ENCODE measurements at places on chromosomes 3 and 15.
A peak's percentile ranks its signal among the peaks of the same experiment; 100 is the strongest.

DNA sequence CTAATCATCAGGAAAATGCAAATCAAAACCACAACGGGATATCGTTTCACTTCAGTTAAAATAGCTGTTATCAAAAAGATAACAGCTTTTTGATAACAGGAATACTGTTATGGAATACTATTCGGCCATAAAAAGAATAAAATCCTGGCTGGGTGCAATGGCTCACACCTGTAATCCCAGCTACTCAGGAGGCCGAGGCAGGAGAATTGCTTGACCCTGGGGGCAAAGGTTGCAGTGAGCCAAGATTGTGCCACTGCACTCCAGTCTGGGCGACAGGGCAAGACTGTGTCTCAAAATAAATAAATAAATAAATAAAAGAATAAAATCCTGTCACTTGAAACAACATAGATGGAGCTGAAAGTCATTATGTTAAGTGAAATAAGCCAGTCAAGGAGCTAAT is 178.1 kb upstream of the TSC22D2 start:
- DNase-seq, result no peak

DNA sequence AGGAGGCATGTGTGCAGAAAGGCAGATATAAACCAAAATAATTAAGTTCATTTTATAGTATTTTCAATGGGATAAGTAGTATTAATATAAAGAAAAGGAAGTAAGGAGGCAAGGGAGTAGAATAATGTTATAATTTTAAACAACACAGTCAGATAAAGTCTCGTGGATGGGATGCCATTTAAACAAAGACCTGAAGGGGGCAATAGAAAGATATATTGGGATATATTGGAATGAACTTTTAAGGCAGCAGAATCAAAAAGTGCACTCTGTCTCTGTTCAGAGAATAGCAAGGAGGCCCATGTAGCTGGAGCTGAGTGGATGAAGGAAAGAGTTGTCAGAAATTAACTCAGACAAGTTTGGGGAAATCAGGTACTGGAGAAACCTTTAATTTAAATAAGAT is 158.7 kb downstream of the CGGBP1 start:
- no peak for DNase-seq

DNA sequence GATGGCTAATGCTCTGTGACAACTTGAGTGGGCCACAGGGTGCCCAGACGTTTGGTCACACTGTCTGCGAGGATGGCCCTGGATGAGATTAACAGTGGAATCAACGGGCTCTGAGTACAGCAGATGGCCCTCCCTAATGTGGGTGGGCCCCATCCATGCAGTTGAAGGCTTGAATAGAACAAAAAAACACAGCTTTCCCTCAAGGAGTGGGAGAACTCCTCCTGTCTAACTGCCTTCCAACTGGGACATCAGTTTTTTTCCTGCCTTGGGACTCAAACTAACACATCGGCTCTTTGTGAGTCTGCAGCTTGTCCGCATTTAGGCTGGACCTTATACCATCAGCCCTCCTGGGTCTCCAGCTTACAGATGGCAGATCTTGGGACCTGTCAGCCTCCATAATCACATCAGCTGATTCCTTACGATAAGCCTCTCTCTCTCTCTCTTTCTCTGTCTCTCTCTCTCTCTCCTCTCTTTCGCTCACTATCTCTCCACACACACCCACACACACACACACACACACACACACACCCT is 20.8 kb downstream of the FAM174B start:
- DNase-seq, result no peak

DNA sequence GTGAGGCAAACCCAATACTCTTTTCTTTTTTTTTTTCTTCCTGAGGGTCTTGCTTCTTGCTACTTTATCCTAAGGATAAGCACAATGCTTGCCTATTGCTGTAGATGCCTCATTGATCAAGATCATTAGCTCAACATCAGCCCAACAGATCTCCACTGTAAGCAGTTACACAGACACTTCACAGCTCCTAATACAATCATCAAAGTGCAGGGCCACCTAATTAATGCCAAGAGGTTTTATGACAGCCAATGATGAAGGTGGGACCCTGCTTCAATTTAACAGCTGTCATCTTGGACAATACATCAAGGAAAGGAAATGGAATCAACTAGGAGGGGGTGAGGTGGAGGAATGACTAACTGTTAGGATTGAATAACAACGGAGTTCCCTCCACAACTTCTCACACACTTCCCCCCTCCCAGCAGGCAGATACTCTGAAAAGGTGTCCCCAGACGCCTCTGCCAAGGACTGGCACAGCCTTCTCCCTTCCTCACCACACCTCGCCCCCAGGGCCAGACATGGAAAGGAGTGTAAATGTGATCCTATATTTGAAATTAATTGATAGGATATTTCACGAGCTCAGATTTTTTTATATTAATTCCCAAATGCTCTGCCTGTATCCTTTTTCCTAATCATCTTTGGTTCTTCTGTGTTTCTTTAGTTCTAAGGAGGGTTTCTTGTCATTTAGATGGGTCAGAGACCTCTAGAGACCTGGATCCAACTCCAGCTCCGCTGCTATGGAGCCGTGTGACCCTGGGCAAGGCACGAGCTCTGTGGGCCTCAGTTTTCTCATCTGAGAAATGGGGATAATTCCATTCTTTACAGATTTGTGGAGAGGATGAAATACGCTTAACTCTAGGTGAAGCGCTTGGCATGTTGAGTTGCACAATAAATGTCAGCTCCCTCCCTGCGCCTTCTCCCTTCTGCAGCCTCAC is 1.2 kb downstream of the DCLK3 start:
- DNase-seq, result no peak

DNA sequence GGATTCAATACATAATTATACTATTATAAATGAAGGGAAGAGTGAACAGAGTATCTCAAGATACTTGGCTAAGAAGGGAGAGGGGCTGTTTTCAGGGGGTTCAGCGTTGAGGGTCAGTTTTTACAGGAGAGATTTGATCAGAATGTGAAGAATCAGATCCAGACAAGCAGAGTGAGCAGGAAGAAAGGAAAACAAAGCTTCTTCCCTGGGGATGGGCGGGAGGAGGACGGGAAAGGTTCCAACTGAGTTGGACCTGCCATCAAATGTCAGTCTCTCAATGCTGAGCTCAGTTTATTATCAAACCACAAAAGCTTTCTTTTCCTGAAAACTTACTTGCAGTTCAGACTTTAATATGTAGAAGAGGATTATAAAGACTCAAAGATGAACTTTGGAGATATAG is 6.0 kb upstream of the MELTF start:
- DNase-seq, result no peak

- no peak for DNase-seq
Observed at GRCh38 chr3:167394003-167394402, 13.9 kb upstream of the ZBBX start.

DNA sequence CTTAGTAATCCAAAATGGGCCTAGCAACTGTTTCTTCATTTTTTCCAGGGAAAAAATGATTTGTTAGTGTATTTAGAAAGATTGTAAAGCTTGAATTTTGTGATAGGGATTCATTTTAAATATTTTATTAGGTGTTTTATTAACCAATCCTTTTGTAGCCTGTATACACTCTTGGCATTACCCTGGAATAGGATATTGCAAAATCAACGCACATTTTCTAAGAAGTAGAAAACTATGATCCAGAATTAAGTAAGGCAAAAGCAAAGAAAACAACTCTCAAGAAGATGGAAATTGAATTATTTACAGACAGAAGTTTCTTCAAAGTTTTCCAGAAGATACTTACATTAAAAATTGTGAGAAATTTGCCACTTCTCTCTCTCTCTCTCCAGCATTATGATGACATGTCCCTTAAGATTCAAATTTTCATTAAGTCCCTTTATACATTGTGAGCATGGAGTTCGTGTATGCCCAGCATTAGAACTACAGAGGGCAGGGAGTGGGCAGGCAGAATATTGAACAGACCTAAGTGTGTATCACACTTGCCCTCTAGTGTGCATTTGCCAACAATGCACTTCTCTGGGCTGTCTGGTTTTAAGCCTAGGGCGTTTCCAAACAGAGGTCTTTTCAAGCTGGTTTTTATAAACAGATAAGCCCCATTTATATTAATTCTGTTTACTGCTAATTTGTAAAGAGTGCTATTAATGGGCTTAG is 28.5 kb upstream of the CMSS1 start:
- no peak for DNase-seq

GRCh38 chr3:72618739-72619138 is 229.5 kb downstream of the SHQ1 start:
- no peak for DNase-seq

DNA sequence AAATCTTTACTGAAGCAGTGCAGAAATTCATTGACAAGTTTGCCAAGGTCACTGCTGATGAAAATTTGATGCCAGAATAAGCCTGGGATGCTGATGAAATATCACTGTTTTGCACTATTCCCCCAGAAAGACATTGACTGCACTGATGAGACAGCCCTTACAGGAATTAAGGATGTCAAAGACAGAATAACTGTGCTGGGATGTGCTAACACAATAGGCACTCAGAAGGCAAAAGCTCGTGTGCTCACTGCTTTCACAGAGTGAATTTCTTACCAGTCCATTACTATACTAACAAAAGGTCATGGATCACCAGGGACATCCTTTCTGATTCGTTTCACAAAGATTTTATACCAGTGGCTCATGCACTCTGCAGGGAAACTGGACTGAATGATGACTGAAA is 69.4 kb downstream of the MCF2L2 start:
- no peak for DNase-seq

DNA sequence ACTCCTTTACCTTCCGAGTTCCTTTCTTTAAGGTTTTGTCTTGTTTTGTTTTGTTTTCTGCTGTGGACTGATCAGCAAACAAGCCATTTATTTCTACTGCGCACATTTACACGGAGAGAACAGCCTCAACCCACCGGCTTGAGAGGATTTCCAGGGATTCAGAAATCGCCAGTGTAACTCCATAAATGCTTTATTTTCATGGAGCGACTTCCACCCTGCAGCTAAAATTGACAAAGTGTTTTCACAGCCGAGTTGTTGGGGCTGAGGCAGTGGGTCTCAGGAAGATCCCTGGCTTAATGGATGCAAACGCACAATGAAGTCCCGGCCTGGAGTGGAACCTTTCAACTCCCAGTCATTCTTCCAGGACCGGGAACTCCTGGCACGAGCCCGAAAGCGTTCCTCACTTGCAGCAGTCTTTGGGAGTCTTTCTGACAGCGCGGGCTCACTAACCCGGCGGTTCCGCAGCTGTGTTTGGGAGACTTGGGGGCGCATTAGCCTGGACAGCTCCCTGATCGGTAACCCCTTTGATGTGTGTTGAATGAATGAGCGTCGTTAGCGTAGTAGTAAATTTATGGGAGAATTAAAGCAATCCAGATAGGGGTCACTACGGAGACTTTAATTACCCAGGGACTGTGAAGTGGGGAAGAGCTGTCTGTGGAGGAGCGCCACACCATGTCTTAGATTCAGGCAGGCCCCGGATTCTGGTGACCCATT is 785 bp upstream of the MYRIP start:
- DNase-seq, result peak; percentile 0

DNA sequence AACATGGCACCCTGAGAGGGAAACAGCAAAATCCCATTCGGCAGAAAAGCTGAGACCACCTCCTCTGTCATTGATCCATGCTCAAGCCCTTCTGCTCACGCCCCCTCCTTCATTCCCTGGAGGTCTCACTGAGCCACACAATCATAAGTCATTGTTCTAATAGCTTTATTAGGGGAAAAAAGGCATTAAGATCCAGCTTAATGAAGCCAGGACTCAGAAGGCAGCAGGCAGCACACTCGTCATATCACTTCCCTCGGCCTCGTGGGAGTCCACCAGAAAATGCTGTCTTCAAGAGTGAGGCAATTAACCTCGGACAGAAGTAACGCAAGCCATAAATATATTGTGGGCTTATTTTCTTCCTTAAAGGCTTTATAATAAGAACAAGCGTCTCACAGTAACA is 153.9 kb upstream of the PPP2R3A start:
- DNase-seq, result no peak

- no peak for DNase-seq
Observed at GRCh38 chr3:122025296-122025695, 3.2 kb upstream of the ILDR1 start.

GRCh38 chr3:165753560-165753959 is 83.7 kb downstream of the BCHE start:
- no peak for DNase-seq

DNA sequence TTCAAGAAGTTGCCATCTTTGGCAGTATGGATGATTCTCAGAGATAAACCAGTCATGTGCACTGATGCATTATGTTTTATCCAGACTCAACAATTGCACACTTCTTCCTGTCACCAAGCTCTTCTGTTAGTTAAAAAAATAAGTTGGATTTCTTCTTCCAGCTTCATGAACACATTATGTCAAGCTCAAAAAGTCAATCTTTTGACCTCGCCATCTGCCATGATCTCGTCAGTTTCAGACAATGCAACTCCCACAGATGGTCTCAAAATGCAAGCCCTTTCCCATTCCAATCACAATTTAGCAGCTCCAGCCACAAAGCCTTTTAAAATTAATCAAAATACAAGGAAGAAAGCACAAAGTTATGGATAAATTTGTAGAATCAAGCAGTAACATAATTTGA is 42.8 kb downstream of the TFDP2 start:
- DNase-seq, result no peak

- no peak for DNase-seq
Observed at GRCh38 chr3:18425641-18426257, 610 bp upstream of the SATB1 start.

GRCh38 chr3:82940124-82940523 is 1178.7 kb upstream of the GBE1 start:
- no peak for DNase-seq

GRCh38 chr3:110165753-110166152 is 828.4 kb upstream of the DPPA4 start:
- no peak for DNase-seq

- DNase-seq, result no peak
Observed at GRCh38 chr3:114435386-114436115, 141.7 kb downstream of the TIGIT start.

GRCh38 chr15:29099131-29099880 is 170.3 kb downstream of the NSMCE3 start:
- DNase-seq, result no peak

DNA sequence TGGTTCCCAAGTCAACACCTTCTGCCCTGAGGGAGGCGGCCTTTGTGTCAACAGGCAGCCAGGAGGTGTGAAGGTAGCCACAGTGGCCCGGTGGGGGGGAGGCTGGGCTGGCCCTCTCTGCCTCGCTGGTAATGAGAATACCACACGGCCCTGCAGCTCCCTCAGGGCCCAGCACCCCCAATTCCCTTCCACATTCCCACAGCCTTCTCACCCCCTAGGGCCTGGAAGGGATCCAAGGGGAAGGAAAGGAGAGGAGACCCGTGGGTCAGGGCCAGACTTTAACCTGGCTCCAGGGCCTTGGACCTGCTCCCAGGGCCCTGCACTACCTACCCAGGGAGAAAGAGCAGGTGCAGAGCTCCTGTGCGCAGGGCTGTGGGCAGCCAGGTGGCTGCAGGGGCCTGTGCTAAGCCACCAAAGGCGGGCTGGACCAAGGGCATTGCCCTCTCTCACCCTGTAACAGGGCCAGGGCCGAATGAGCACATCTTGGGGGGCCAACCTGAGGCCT is 8.7 kb upstream of the MESP2 start:
- no peak for DNase-seq

DNA sequence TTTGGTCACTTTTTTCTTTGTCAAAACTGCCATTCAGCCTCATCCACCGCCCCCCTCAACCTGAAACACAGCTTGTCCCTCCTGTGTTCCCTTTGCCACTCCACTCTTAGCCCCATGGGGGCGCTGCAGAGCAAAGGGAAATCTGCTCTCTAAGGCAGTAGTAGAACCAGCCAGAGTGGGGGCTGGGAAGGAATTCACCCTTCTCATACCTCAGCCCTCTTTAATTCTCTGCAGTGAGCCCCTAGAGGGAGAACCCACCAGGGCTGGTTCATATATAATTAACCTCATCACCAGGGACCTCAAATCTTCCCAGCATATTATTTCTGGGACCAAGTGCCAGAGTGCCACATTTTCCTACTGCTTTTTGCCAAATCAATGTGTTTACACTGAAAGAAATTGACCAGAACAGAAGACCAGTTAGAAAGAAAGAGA is 2.8 kb upstream of the BCL6 start:
- DNase-seq, result peak; percentile 35

All from esophagus squamous epithelium (tissue), 5 donors.